ENCODE measurements at places on chromosomes 1 and 21.
A peak's percentile ranks its signal among the peaks of the same experiment; 100 is the strongest.

DNA sequence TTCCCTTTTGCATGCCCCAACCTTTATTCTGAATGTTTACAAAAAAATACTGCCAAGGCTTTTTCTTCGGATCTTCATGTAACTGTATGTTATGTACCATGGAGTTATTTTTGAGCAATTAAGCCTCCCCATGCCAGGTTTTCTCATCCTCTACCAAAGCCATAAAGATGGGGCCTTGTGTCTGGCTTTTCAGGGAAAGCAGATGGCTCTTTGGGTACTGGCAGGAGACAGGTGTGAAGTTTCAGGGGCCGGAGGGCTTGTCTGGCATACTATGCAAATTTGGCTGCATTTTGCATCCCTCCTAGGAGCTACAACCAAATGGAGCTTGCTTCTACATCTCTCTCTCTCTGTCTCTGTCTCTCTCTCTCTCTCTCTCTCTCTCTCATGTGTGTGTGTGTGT, 28.1 kb upstream of the PLXNA2 start:
- no peak for DNase-seq

GRCh38 chr1:198841477-198841876, 202.6 kb downstream of the PTPRC start:
- DNase-seq = no peak

DNA sequence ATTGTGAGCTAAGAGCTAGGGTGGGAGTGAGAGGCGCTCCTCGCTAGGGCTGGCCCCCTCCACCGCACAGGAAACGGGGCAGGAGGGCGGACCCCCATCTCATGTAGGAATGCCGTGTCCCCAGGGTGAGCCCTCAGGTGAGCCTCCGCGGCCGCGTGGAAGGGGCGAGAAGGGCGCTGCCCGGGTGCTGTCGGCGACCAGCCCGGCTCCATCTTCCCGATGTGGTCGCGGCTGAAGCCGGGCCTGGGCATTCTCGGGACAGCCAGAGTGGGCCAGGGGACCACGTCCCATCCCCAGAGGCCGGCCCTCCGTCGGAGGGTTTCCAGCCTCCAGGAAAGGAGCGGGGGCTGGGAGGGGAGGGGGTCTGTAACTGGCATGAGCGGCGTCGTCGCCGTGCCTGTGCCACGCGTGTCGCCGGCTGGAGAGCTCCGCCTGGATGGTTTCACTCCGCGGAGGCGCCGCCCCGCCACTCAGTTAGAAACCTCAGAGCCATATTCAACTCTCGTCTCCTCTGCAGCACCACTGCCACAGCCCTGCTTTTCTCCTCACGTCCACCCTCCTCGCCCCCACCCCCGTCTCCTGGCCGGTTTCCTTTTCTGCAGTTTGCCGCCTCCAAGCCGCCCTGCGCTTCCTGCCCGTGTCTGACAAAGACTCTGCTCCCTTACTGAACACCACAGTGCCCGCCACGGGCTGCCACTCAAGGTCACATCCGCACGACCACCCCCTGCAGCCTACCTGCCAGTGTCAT, at the start of gene TMEM269:
TSS of gene TMEM269 (plus strand) at position 46 of the 748 bp plus-strand sequence. CDS start 4,903 bp downstream, outside the sequence.
- no peak for DNase-seq

- no peak for DNase-seq
Measured at GRCh38 chr1:72111662-72112061, 170.7 kb downstream of the NEGR1 start.

GRCh38 chr21:17667256-17667655, 54.6 kb upstream of the BTG3 start:
- no peak for DNase-seq

DNA sequence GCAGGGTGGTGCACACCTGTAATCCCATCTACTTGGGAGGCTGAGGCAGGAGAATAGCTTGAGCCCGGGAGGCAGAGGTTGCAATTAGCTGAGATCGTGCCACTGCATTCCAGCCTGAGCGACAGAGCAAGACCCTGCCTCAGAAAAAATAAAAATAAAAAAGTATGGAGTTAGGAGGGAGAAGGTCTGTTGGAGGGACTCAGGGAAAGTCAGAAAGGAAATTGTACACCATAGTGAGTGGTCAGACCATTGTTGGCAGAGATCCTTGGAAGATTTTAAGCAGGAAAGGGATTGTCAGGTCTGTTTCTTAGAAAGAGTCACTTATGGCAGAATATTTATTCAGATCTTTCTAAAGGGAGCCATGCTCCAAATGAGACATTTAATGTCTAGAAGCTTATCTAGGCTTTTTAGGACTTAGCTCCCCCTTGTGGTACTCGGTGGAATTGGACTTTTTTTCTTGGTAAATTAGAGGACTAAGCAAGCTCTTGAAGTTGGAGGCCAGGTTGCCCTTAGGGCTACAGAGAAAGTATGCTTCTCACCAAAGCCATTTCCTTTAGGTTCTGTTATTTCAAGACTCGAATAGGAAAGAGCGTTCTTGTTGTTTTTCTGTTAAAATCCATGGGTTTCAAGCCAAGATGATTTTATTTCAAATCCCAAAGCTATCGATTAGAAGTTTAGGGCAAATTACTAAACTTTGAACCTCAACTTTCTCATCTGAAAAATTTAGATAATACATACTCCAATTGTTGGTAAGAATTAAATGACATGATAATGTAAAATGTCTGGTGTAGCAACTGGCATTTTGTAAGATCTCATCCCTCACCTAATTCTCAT, 16.5 kb downstream of the MIA3 start:
- peak; percentile 95 for DNase-seq

DNA sequence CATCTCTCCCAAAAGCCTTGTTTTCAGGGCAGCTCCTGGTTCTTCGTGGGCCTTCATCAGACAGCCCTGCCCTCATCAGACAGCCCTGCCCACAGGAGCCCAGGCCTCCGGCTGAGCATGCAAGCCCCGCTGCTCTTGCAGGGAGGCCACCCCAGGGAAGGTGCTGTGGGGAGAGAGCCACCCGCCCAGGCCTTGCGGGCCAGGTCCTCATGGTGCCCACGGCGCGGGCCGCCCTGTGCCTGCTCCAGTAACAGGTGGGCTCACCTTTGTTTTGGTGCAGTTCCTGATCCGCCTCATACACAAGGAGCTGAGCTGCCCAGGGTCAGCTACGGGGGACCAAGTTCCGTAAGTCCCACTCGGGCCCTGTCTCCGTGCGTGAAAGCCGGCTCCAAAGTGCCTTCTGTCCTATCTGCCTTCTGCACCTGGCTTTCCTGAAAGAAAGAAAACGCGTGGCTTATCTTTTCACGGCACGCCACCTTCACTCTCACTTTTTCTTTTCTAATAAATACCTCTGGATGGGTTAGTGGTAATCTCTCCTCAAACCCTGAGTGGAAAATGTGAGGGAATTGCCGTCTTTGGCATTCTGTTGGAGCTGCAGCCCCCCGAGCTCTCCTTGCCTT, 65.9 kb downstream of the SLC37A1 start:
- DNase-seq = no peak

GRCh38 chr1:42945164-42945563, 13.5 kb downstream of the SLC2A1 start:
- DNase-seq = no peak

DNA sequence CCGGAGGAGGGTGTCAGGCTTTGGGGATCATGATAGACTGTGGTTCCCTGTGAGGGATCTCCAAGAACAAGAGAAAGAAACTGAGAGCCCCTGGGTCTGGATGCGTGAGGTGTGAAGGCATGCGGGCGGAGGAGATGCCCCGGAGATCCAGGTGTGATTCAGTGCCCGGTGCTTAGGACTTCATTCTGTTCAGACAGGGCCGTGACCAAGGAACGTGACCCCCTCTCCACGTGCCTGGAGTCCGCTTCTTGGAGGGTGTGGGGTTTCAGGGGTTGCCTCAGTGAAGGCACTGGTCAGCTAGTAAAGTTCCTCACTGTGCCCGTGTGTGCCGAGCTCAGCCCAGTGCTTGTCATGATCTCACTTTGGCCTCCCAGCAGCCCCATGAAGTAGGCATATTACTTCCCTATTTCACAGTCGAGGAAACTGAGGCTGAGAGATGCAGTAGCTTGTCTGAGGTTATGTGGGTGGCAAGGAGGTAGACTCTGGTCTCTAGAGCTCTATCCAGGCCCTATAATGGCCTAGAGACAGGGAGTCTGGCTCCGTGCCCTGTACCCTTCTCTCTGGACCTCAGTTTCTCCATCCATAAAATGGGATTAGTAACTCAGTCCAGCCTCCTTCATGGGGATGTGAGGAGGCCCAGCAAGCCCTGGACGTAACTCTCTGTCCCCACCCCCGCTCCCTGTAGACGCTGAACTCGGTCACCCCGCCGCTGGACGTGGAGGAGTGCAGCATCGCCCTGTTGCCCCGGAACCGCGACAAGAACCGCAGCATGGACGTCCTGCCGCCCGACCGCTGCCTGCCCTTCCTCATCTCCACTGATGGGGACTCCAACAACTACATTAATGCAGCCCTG, 81.0 kb downstream of the PTPRU start:
- no peak for DNase-seq

- DNase-seq = peak; percentile 74
Measured at GRCh38 chr1:8145545-8146202, 119.6 kb upstream of the ERRFI1 start.

DNA sequence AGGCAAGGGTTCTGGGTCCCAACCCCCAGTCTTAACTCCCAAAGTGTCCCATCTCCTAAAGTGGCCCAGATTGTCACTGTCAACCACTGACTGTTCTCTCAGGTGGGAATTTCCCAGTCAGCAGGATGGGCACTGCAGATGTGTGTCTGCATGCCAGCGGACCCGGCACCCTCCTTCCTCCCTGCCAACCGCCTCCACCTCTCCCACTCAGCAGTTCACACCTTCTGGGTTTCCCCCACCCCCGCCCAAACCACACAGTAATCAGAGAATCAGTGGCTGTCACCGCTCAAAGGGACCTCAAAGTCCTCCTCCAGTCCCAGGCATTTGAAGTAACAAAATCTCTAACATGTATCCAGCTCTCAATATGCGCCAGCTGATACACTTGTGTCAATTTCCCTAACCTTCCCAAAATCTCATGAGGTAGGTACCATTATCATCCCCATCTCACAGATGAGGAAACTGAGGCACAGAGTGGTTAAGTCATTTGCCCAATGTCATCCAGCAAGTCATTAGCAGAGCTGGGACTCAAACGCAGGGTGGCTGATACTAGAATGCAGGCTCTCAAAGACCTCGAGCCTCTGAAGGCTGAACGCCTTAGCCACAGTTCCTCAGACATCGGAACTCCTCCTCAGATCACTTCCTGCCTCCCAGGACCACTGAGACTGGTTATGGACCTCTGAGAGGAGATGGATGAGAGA, 4.8 kb downstream of the RUNX3 start:
- DNase-seq = no peak

- DNase-seq = no peak
Measured at GRCh38 chr1:15758343-15758931, at the start of gene FBLIM1. FBLIM1 (plus strand) TSS chr1:15758795; CDS start chr1:15764984, 6,189 bp downstream.

DNA sequence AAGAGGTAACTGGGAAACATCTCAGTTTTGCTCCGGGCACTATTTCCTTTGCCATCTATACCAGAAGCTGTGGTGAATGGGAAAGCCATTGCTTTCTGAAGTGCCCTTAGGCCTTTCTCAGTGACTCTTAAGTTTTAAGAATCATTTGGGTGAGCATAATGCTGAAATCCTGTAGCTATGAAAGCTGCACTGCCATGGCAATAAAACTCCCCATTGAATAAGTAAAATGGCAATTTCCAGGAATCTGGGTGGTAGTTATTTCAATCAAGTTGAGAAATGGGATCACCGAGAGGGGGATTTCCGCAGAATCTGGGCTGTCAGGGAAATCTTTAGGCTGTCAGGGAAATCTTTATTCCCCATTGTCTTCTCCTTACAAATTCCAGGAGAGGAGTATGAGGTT, 26.8 kb upstream of the MACF1 start:
- no peak for DNase-seq

DNA sequence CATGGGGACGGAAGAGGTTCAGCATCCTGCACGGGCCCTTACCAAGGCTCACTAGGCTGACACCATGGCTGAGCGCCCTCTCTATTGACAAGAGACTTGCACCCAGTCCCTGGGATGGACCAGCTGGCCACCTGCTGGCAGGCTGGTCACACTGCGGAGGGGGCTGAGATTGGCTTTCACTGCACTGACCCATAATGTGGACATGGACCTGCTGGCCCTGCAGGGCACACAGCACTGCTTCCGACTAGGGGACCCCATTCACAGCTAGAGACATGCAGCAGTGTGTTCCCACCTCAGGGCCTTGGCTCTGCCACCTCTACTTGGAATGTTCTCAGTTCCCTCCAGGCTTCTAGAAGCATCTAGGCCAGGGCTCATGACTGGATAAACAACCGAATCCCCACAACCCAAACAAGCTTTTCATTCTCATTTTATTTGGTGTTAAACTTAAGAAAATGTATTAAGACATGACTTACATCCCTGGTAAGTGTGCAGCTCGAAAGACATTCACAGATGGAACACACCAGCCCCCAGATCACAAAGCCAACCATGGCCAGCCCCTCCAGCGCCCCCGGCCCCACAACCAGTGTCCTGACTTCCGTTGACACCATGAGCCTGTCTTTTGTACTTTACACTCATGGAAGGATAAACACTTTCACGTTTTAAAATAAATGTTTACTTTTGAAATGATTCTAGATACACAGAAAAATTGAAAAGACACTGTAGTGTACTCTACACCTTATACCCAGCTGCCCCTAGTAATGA, 9.3 kb upstream of the SRARP start:
- DNase-seq = no peak

DNA sequence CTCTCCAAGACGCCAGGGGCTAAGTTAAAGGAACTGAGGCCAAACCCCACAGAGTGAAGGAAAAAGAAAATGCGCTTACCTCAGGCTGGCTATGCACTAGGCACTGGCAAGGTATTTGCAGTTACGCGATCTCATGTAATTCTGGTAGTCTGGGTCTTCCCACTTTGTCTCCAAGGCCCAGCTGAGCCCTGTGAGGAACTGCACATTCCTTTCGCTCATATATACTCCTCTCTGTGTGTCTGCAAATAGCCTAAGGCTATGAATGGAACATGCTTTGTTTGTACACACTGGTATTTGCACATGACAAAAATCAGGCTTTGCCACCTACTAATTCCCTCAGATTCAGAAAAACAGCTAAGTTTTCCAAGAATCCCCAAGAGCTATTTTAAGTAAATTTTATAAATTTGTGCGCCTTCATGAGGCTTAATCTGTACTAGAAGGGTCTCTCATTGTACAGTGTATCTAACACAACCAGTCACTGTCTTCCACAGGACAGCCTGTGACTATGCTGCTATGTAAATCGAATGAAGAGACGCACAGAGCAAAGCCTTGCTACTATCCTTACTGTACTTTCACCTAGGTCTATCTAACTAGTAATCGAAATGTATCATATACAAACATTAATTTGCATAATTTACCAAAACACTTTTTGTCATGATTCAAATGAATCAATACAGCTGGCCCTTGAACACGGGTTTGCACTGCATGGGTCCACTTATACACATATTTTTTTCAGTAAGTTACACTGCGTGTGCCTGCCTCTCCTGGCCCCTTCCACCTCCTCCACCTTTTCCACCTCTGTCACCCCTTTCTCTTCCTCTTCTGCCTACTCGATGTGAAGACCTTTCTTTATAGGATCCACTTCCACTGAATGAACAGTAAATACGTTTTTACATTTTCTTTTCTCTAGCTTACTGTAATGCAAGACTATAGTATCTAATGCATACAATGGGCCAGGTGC, 87.0 kb downstream of the SIPA1L2 start:
- no peak for DNase-seq

DNA sequence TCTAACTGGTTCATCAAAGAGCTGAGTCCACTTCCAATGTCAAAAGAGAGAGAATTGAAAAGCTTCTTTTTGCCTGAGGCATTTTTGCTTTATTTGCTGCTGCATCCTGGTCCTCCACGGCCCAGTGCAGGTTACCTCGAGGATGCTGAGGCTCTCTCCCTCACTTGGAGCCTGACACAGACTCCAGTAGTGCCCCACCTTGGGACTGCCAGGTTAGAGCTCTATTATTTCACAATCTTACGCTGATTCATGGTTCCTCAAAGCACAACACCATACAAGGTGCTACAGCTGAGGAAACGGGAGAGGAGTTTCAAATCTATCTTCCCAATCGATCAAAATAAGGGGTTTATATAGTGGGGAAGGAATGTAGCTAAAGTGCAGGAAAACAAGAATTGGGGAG, 13.6 kb upstream of the PLPPR4 start:
- no peak for DNase-seq
